Cerebellar nuclear complex (tissue), 1 donor: ENCODE measurements at places on chromosomes 13 and 19.
A peak's percentile ranks its signal among the peaks of the same experiment; 100 is the strongest.

GRCh38 chr13:110179116-110179856 is 127.7 kb downstream of the COL4A1 start:
- DNase-seq = no peak

DNA sequence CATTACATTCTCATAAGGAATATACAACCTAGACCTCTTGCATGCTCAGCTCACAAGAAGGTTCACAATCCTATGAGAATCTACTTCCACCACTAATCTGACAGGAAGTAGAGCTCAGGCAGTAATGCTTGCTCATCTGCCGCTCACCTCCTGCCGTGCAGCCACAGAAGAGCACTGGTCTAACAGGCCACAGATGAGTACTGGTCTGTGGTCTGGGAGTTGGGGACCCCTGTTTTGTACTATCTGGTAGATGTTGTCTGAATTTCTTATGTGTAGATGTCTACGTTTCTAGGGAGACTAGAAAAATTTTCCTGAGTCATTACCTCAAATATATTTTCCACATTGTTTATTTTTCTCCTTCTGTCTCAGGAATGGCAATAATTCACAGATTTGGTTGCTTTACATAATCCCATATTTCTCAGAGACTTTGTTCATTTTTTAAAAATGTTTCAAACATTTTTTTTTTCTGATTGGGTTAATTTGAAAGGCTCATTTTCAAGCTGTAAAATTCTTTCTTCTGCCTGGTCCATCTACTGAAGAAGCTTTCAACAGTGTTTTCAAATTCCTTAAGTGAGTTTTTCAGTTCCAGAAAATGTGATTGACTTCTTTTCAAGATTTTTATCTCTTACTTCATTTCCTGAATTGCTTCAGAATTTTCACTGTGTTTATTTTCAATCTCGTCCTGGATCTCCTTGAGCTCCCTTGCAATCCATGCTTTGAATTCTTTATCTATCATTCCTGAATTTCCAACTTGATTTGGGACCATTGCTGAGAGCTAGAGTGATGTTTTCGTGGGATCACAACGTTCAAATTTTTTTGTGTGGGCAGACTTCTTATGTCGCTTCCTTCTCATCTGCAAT is 1322.2 kb downstream of the PCDH9 start:
- DNase-seq = no peak

DNA sequence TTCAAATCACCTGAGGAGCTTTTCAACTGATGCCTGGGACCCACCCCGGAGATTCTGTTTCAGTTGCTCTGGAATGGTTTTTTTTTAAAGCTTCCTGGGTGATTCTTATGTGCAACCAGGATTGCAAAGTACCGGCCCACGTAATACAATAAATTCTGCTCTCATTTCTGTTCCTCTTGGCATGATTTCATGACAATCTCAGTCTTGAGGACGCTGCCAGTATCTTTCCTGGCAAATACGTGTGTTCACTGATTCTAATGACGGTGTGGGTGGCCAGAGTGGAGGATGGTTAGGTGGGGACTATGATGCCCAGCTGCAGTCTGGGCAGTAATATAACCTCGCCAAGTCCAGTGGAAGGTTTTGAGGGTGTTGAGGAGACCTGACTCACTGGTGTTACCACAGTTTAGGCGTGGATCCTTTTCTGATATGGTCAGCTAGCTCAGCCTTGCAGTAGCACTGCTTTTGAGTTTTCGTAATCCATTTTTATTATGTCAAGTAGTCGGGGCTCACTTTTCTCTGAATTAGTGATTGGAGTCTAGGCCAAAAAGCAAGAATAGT is 49.4 kb downstream of the FAM124A start:
- DNase-seq = no peak

DNA sequence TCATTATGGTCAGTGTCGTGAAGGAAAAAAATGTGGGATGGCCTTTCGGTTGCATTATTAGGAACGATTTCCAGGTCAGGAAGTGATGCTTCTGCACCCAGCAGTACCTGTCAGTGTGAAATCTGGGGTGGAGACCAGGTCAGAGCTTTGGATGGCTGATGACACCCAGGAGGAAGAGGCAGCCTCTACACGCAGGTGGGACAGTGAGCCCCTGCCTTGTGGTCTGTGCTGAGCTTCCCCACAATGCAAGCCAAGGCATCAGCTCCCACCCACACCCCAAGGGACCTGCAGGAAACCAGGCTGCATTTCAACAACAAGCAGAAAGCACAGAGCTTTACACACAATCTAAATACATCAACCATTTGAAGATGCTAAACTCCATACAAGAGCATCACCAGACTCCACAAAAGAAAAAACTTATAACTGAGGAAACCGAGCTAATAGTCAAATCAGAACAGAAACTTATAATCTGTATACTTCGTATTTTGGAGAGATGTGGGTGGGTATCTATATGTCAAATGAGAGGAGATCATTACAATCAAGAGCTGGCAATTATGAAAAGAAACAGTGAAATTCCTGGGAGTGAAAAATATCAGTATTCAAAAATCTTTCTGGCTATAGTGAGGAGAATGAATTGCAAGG is 130.1 kb downstream of the ZDHHC20 start:
- no peak for DNase-seq

DNA sequence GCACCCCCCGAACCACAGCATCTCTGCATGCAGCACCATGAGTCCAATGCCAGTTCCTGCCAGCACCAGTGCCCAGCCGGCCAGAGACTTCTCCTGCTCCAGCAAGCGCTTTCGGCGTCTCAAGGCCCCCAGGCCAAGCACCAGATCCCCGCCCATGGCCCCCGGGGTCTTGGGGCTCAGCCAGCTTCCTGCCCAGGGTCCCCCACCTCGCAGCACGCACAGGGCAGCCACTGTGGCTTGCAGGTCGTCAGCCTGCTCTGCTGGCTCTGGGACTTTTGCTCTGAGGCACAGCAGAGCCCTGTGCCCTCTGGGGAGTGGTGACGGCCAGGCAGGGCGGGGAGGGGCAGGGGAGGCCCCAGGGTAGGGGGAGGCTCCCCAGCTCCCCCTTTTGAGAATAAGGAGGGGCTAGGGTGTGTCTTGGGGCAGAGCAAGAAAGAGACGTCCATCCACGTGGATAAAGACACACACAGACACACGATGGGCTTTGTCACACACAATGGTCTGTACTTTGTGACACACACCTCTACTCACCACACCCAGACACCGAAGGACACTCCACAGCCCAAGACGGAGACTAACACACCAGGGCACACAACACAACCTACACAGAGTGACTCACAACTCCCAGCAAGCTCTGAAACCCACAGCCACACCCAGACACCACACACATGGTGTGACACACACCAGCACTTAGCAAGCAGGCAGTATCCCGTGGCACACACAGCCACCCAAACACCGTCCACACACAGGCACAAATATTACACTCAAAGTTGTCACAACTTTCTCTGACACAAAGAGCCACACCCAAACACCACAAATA is at the start of gene KCNN4:
TSS of gene KCNN4 (minus strand) at position 268 of the 820 bp plus-strand sequence. CDS start at position 156, 112 bp downstream.
- DNase-seq = no peak

GRCh38 chr19:35211545-35212230 is 16.9 kb downstream of the FAM187B start:
- DNase-seq = no peak

DNA sequence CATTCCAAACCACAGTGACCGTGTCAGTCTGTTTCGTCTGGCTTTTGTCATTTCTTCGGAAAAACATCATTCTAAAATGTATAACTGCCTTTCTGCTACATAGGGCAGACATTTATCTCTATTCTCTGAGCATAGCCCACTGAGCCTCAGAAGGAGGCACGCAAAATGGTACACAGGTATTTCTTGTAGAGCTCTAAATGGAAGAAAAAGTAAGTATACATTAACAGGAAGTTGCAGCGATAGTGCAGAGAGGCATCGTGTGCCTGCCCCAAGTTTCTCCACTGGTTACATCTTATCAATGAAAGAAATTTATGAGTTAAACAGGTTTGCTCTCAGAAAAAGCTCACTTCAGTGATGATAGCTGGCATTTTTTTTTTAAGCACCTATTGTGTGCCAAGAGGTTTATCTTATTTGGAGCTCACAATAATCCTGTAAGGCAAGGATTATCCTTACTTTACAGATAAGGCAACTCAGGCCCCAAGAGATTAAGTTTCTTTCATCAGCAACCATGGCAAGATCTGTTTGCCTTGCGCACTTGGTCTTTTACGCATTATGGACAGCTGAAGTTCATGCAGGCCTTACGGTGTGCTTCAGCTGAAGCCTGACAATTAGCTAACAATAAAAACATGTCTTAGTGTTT is 1.2 kb upstream of the RCBTB2 start:
- DNase-seq = no peak

GRCh38 chr13:53782488-53782961 is 753.9 kb downstream of the OLFM4 start:
- DNase-seq = peak; percentile 56

GRCh38 chr13:97866346-97866745 is 87.1 kb upstream of the IPO5 start:
- no peak for DNase-seq

GRCh38 chr13:92256211-92256610 is 857.8 kb downstream of the GPC5 start:
- no peak for DNase-seq

DNA sequence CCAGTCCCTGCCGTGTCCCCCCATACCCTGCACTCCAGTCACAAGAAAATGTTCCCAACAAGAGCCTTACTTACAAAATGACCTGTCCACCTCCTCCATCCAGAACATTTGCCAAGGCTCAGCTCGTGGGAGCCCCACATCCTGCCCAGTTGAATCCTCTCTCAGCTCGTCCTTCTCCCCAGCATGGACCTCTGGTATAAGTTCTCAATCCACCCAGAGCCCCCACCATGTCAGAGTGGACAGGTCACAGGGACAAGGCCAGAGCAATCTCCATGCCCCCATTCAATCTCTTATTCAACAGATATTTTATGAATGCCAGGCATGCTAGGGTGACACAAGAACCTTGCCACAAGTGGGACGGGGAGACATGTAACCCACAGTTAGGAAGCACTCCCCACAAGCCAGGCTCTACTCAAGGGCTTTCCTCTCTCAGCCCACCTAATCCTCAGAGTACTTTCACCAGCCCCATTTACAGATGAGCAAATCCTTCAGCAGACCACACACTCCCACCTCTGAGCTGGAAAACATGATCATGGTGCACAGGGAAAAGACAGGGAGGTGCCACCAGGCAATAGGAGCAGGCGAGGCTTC is 15.1 kb downstream of the DEDD2 start:
- DNase-seq = no peak

- DNase-seq = no peak
These were observed 239.7 kb downstream of the MTUS2 start for GRCh38 chr13:29059800-29060199.

DNA sequence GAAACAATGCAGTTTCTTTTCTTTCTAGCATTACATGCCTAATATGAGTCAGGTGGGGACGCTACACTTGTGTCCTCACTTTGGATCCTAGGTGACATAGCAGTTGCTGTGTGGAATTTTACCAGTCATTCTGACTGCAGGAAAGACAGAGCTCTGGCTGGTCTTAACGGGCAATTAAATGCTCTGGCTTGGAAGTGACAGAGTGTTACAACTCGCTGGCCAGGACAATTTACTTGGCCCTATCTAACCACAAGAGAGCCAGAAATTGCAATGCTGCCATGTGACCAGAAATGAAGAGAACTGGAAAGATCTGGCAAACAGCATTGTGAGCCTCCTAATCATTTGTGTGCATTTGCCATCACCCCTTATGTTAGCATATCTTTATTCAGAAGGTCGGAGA is 351.1 kb downstream of the DCT start:
- DNase-seq = no peak

DNA sequence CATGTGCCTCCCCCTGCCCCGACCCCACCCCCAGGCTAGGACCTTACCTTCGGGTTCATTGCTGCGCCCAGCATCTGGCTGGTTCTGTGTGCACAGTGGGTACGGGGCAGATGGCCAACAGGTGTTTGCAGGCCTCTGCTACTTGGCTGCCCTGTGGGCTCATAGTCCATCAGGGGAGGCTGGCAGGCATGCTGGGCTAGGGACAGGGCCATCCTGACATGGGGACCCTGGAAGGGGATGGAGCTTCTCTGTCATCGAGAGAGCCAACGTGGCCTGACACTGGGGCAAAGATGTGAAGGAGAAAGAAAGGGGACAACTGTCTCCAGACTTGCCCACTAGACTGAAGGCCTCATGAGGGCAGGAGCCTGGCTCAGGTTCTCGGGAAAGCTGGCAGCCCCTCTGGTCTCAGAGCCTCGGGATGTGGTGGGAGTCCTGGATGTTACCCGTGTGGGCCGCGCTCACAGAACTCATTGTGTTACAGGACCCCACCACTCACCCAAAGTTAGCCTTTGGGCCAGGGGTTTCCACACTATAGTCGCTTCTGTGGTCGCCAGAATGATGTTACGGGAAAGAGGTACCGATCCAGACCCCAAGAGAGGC is 4.7 kb downstream of the ZNF536 start:
- no peak for DNase-seq

DNA sequence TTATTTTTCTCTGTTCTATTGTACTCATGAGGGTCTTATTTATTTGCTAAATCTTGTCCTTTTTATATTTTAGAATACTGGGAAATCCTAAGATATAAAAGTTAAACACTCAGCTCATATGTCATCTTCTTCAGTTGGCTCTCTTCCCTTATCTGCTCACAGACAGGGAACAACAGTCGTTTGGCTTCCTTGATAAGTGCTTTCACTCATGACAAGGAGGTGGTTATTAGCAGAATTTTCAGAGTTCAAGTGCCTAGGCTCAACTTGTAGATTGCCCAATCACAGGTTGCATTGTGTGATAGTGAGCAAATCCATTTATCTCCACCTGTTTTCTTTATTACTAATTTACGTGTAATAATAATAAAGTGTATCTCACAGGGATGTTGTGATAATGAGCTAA is 620.3 kb upstream of the PCDH20 start:
- no peak for DNase-seq

GRCh38 chr19:13164343-13165161 is 14.3 kb downstream of the IER2 start:
- DNase-seq = no peak

DNA sequence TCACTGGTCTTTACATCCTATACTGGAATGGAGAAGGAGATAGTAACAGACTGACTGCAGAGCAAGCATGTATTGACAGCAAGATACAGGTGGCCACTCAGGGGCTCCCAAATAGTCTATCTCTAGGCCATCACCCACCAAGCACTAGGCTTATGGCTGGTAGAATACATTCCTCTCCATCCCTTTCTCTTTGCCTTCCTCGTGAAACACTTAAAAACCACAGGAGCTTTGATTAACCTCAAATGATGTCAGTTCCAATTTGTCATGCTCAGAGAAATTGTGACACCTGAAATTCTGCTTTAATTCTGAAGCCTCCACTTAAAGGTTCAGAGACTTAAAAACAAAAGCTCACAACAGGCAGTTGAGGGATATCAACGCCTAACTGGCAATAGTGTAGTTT is 17.2 kb downstream of the ENOX1 start:
- no peak for DNase-seq

DNA sequence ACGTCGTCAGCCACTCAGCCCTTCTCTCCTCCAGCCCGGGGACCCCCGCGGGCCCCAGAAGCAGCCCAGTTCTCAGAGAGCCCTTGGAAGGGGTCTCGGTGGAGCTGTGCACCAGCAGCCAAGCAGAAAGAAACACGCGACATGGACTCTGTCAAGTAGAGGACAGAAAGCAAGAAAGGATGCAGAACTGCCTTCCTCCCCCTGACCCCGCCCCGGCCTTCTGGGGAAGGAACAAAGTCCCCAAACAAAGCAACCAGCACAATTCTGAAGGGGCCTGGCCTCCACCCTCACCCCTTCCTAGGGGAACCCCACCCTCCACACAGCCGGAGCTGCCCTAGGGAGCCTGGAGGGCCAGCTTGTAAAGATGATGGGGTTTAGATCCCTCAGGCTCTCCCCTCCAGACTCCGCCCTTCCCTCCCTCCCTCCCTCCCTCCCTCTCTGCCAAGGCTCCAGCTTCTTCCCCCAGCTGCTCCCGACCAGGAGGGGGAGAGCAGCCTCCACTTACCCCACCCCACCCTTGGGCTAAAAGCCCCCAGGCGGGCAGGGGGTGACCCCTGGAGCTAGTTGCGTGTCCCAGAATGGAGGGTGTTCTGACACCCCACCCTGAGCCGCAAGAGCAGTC is 7.8 kb downstream of the LYL1 start:
- DNase-seq = no peak
